ENCODE measurements at places on chromosomes 7 and 10.

DNA sequence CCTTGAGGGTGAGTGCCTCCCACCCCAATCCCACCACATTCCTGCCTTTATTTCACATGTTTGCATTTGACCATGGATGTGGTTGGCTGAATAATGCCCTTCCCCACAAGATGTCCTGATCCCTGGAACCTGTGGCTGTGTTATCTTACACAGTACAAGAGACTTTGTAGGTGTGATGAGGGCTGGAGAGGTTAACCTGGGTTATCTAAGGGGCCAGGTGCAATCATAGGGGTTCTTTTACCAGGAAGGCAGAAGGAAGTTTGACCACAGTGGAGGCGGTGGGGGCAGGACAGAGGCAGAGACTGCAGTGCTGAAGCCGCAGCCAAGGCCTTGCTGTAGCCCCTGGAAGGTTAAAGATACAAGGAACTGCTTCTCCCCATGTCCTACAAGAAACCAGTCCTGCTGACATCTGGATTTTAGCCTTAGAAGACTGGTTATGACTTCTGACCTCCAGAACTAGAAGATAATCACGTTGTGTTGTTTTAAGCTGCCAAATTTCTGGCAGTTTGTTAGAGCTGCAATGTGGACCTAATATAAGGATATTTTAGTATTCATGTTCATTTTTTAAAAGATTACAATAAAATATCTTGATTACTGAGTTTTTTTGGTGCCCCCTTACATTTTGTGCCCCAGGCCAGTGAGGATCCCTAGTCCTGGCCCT is 136.6 kb downstream of the ARHGAP22 start:
- DNase-seq, result no peak

DNA sequence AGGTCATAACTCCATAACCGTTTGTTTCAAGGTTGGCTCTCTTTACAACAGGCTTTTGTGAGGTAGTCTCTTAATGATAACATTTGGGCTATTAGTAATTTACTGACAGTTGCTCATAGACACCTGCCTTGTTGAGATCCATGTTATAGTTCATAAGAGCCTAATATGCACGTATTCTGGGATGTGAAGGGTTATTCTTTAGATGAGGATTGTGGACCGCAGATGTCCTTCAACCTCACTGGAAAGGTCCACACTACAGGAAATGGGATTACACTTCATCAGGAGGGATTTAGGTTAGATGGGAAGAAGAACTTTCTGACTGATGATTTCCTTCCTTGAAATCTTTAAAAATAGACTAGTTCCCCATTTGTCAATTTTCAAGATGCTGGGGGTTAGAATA is 62.8 kb downstream of the SAMD9 start:
- no peak for DNase-seq

GRCh38 chr10:102729029-102730026 is 14.4 kb upstream of the WBP1L start:
- DNase-seq, result peak; percentile 17

DNA sequence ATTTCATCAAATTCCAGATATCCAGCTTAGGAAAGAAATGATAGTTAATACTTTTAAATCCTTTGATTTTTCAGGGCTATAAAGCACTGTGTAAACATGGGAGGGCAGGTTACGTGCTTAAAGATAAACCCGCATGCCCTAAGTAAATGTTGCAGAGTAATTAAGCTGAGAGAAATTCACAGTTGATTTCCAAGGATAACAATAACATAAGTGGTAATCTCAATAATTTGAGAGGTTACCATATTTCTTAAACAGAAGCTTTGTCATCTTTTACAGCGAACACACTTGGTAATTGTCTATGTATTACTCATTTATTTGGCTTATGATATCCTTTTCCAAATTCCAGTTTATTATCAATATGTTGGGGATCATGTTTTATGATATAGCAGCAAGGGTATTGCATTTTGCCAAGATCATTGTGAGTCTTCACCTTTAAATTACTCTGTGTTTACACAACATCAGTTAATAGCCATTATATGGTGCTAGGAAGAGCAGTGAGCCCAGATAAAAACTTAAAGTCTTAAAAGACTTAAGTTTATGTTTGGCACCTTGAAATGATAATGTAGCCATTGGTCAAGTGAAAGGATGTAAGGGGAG is 15.4 kb downstream of the MGAM start:
- DNase-seq, result no peak

DNA sequence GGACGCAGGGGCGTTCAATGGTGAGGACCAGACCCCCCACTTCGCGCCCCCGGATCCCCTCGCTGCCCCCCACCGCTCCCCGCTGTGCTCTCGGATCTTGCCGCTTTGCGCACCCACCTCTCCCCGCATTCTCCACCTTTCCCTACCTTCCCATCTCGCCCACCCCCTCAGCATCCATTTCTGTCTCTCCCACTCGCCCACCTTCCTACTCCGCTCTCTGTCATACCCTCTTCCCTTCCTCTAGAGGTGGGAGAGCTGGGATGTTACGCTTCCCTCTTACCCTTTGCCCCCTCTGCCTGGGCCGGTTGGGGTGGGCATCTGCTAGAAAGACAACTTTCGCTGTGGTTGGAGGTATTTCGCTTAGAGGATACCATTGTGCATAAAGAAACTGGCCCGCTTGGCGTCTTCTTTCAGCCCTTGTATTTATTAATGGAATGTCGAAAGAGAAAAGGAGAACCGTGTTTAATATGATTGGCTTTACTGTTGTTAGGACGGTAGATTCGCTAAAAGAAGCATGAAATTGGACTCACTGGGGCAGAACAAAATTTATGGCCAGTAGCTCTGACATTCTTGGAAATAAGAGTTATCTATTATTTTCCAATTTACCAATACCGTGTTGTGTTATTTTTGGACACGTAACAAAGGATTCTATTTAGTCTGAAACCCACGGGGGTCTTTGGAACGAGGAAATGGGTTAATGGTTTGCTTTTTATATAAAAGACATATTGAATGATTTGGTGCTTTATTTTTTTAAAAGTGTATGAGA is 873 bp downstream of the PRKAR2B start:
- no peak for DNase-seq

DNA sequence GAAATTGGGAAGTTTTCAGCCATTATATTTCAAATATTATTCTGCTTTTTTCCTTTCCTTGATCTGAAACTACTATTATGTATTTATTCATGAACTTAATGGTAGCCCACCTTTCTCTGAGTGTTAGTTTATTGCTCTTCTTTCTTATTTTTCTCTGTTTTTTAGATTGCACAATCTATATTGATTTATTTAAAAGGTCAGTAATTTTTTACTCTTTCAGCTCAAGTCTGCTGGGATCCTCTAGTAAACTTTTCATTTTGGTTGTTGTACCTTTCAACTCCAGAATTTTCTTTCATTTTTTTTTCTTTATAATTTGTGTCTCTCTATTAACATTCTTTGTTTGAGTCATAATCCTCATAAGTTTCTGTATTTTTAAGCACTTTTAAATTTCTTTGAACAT is 529.4 kb upstream of the POT1 start:
- no peak for DNase-seq

- no peak for DNase-seq
Measured at GRCh38 chr7:17030559-17030958, 148.8 kb upstream of the AGR3 start.

- DNase-seq, result no peak
Measured at GRCh38 chr7:96481796-96482195, 159.9 kb upstream of the SLC25A13 start.

DNA sequence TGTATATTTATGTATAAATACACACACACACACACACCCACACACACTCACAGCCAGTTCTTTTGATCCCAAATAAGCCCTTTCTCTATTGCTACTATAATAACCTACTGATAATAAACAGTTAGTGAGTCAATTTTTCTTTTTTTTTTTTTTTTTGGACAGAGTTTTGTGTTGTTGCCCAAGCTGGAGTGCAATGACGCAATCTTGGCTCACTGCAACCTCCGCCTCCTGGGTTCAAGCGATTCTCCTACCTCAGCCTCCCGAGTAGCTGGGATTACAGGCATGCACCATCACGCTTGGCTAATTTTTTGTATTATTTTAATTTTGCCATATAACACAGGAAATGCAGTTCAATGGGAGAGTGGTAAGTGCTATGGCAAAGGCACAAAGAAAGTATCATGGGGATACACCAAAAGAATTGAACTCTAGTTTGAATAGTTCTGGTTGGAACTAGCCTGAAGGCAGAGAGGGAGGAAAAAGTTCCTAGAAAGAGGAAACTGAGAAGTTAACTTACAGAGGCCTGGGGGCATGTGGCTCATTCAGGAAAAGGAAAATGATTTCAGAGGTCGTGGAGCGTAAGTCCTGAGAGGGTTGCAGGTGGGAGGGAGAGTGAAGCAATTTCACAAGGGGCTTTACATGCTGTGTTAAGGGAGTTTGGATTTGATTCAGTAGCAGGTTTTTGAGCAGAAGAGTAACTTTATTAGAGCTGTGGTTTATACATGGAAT is 44.4 kb upstream of the JCAD start:
- DNase-seq, result no peak

GRCh38 chr7:154546946-154547587 is 455.9 kb downstream of the PAXIP1 start:
- DNase-seq, result no peak

- DNase-seq, result no peak
Measured at GRCh38 chr10:65570143-65571010, 1355.5 kb upstream of the LRRTM3 start.

DNA sequence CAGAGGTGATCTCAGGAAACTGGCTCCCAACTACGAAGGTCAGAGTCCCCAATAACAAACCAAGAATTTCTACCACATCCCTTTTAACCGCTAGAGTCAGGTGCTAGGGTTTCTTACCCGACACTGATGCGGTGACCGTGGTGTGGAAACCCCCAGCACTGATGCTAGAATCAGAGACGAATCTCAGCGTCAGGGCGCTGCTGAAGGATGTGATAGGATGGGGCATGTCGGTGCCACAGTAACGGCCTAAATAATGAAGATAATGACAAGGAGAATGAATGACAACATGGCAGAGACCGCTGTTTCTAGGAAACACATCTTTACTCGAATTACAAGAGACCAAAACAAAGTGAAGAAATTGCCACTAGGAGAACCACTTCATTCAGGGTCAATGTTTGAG is 131.1 kb upstream of the RSU1 start:
- DNase-seq, result peak; percentile 3

- DNase-seq, result no peak
Measured at GRCh38 chr10:98365406-98366061, 49.4 kb downstream of the PYROXD2 start.

DNA sequence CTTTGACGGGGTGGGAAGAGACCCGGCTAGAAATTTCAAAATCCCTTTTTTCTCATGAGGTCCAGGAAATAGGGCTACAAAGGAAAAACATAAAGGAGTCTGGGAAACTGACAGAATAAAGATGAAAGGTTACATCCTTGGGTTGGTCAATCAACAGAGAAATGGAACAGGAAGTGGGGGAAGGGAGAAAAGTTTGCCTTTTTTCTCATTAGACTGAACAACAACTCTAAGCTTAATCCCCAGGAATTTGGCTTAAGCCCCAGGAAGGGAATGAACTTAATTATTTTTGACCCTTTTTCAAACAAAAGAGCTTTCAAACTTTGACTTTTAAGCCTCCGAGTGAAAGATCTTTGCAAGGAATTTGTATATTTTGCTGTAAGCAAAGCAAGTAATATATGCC is 32.7 kb downstream of the LGI1 start:
- DNase-seq, result no peak

DNA sequence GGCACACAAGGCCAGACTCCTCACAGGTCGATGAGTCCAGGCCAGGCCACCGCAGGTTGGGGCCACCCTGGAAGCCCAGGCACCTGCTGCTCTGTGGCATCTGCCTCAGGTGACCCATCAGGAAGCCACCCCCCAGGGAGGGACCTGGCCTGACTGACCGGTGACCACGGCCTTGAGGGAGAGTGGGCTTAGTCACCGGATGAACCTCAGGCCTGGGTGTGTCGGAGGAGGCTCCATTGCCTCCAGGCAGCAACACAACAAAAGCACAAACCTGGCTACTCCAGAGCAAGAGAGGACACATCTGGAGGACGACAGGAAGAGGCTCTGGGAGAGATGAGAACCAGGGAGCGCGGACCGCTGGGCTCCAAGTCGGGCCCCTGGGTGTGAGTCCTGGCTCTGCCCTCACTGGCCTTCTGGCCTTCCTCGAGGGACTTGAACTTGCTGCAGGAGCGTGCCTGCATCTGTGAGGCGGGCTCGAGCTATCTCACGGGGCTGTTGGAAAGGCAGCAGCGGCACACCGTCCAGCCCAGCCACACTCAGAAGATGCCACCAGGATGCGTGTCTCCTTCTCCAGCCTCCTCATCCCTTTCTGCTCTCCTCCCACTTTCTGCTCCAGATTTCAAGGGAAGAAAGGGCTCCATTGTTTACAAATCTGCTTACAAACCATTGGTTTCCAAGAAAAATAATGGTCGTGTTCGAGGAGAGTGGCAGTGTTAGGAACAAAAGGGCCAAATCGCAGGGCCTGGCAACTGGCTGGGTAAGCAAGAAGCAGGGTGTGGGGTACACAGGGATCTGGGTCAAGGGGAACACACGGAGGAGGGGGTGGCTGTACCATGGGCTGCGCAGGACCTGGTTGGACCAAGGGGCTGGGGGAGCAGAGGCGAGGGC is 152.9 kb downstream of the ADAM12 start:
- DNase-seq, result no peak

- DNase-seq, result no peak
Measured at GRCh38 chr10:62778125-62778524, 26.4 kb upstream of the ADO start.

GRCh38 chr10:116785282-116785681 is 42.9 kb upstream of the HSPA12A start:
- DNase-seq, result no peak

- peak; percentile 39 for DNase-seq
Measured at GRCh38 chr7:157337316-157338149, 729 bp downstream of the DNAJB6 start.

- no peak for DNase-seq
Measured at GRCh38 chr10:44389150-44389549, 4.3 kb upstream of the CXCL12 start.

DNA sequence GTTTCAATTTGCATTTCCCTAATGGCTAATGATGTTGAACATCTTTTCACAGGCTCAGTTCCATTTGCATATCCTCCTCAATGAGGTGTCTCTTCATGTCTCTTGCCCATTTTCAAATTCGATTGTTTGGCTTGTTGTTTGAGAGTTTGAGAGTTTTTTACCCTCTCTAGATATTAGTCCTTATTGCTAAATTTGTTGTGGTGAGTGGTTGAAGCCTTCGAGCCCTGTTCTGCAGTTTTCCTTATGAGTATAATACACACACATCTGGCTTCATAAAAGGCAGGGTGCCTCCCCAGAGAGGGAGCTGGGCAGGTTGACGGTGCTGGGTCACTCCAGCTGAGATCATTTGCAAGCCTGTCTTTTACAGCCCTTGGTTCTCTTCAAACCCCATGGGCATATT is 65.1 kb downstream of the RGS10 start:
- DNase-seq, result no peak

DNA sequence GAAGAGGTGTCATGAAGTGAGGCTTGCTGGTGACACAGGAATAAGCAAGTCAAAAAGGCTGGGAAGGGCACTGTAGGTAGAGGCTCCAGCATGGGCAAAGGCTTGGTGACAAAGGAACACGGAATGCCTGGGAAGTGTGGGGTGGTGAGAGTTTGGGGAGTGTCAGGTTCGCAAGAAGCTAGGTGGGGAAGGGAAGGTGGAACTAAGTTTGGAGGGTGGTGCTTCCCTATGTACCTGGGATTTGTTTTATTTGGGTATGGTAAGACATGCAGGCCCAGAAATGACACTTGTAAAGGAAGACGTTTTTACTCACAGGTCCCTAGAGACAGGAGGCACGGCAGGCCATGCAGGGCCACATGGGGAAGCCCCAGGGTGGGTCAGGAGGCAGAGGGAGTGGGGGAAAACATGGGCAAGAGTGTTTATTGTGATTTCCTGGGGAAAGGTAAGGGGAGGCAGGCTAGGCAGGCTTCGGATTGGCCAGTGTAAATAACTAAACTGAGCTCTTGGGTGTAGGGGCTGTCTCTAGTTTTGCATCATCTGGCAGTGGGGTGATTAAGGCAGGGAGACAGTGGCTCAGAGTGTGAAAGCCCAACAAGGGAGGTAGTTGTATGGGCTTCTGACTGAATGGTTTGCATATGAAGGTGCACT is 52.1 kb downstream of the SH2D4B start:
- no peak for DNase-seq
